ENCODE measurements at places on chromosomes 6 and 20.

DNA sequence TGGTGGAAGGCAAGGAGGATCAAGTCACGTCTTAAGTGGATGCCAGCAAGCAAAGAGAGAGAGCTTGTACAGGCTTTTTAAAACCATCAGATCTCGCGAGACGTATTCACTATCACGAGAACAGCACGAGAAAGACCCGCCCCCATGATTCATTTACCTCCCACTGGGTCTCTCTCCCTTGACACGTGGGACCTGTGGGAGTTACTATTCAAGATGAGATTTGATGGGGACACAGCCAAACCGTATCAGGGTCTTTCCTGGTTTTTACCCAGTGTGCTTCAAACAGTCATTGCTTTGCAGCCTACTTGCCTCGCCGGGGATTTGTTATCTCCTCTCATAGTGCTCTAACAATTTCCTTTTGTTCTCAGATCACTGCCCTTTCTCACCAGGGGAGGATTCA lies 108.2 kb downstream of the UST start:
- no peak for DNase-seq

GRCh38 chr20:18657575-18657974 lies 69.7 kb downstream of the DTD1 start:
- DNase-seq, result no peak

DNA sequence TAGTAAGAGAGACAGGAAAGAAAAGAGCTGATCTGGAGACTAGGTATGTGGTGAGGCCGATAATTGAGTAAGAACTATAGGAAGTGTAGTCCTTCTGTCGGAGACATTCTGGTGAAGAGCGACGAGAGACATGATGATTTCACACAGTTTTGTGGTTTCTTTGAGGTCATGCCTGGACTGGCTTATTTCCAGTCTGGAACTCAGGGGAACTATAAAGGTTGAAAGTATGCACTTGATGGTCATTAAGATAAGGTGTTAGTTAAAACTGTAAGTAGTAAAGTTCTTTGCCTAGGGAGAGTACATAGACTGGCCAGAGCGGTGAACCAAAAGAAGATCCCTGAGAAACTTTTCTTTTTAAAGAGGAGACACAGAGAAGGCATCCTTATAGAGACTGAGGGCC lies 68.8 kb downstream of the RFX6 start:
- DNase-seq, result no peak

GRCh38 chr20:19406381-19406780 lies 193.9 kb downstream of the SLC24A3 start:
- DNase-seq, result no peak

DNA sequence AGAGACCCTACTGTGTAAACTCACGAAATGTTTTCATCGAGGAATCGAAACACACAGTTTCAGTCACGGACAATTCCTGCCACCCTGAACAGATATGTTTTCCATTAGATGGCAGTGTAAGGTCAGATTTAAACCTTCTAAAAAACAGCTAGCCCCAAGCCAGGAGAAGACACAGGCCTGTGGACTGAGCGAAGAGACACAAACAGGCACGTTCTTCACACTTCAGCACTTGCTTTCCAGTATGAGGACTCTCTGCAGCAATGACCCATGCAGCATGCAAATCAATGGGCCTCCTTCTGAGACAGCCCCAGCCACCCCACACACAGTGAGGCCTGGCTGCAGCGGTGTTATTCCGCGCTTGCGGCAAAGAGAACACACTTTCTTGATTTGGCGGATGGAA lies 31.9 kb downstream of the HUS1B start:
- peak; percentile 7 for DNase-seq

DNA sequence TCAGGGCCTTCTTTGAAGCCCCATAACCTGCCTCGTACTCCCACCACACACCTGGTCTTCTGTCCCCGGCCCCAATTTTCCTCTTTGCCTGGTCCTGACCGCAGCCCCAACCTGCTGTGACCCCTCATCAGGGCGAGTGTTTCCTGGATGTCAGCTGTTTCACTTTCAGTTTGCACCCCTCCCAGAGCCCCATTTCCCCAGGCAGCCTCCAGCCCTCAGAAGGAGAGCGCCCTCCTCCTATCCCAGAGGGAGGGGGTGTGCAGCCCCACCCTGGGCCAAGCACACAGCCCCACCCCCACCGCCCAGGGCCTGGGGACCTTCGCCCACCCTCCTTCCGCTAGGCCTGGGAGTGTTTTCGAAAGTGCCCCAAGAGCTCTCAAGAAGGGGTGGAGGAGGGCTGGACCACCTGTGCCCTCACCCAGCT lies 1.5 kb downstream of the BAK1 start:
- no peak for DNase-seq

GRCh38 chr6:43334466-43335095 lies 26.0 kb upstream of the CRIP3 start:
- peak; percentile 56 for DNase-seq

GRCh38 chr20:24935766-24936525 lies 13.1 kb upstream of the CST7 start:
- DNase-seq, result no peak
